ENCODE measurements at places on chromosomes 11 and 22. TPM values are rescaled to one million over a fixed set of nuclear protein-coding genes. Genes with fewer than 3 reads are reported as not detected.

Gene SLC7A4
- total RNA-seq: not detected

Gene PHOX2A
- not detected for total RNA-seq

Gene CHST1
- total RNA-seq: not detected

Gene SGSM1
- total RNA-seq: 0.10 TPM

Gene ABTB2
- 3.1 TPM for total RNA-seq

- no peak for DNase-seq
Observed at GRCh38 chr22:25062386-25063085, 110.0 kb downstream of the KIAA1671 start.

- DNase-seq: no peak
Observed at GRCh38 chr22:35479359-35479758, 61.3 kb upstream of the RASD2 start.

DNA sequence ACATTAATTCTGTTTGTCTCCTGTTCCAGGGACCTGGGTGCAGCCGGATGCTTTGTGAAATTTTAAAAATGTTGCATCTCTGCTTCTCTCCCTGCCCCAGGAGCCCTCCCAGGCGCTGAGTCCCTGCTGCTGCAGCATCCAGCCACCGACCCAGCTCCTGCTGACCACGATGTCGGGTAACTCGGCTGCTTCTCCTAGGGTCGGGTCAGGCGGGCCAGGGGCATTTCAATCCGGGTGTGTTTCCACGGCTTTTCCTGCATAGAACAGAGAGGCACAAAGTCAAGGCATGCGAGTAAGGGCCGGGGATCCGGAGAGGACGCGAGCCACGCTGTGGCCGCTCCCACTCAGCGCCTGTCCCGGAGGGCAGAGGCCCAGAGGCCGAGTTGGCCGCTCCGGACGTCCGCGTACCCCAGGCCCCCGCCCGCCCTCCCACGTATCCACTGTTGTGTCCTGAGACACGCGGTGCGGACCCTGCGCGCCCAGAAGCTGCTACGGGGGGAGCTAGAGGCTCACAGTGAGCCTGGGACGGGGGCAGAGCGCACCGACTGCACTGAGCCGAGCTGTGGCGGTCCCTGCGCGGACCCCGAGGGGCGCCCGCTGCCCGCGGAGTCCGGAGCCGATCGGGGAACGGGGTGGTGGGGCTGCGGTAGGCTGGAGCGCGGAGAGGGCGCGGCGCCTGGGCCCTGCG, at the start of gene POU2AF3:
POU2AF3 (plus strand) TSS at position 134 of the 688 bp plus-strand sequence; CDS start at position 170, 36 bp downstream.
- DNase-seq: no peak

DNA sequence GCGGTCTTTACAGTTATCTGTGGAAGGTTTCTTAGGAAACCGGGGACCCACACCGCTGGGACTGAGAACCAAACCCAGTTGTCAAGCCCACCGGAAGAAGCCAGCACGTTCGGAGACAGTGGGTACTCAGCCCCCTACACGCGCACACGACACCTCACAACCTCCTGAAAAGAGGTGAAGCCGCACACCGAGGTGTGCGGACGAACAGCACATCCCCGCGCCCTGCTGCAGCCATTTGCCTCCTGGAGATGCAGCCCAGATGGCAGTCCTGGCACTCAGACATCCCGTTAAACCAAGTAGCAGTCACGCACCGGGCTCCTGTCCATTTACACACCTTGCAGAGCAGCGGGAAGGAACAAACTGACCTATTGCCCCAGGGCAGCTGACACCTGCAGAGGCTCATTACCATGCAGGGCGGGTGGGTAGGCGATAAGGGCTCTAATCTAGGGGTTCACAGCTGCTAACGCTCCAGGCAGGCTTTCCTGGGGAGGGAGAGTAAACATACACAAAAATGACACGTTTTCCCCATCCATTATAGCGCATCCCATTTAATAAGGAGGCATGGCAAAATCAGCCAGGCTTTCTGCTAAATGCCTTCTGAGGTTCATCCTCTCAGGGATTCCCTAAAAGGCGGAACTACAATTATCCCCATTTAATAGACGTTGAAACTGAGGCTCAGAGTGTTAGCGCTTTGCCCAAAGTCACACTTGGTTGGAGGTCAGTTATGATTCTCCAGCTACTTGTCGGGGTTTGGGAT, 864 bp upstream of the EHBP1L1 start:
- peak; percentile 64 for DNase-seq

Gene GAL3ST1
- not detected for total RNA-seq

Gene TBX10
- not detected for total RNA-seq

DNA sequence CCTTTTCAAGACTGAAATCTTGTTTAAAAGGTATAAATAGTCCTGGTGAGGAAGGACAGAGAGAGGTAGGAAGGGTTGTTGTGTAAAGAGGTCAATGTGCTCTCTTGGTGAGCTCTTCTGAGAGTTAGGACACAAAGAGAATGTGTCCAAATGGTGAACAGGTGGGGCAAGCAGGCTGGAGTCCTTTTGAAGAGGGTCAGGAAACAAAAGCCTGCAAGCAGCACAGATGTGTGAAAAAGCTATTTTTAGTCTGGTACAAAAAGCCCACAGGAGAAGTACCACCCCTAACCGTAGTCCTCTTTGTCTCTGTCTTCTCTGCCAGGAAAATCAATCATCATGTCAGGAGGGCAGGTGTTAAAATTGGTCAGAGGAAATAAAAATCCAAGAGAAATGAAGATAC, 54.4 kb upstream of the SYN3 start:
- DNase-seq: no peak

Gene OSBP2
- 276 TPM for total RNA-seq

DNA sequence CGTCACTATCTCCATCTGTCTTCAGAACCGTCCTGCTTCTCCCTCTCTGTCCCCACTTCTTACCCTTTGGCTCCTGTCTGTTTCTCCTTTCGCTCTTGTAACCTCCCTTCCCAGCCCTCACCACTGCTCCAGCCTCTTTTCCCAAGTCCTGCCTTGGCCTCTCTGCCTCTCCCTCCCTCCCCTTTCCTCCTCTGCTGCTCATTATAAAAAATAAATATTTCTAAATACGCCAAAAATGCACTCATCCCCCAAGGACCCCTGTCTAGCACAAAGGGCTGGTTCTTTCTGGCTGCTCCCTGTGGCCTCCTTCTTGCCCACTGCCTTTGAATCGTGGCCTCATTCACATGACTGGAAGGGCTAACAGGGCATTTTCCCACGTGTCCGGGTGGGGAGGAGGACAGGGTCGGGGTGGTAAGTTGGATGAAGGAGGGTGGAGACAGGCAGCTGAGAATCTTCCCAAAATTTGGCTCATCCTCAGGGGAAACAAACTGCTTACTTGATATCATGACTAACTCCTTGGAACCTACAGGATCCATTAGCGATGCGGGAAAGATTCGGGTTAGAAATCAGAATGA, 26.4 kb upstream of the OAF start:
- no peak for DNase-seq

DNA sequence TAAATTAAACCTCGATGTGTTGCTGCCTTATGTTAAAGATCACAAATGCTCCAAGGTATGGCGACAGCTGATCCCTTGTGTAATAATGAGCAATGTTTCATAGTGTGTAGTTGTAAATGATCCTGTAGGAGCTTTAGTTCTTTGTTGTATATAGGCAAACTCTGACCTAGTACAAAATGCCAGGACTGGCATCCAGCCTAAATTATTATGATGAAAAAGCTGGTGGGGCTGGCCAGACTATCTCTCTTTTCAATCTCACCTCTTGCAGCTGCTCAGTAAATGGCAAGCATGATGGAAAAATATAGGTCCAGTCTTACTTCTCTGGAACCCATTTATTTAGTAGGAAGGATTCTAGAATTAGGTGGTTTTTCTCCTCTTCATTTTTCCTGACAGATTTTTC, 345.1 kb upstream of the C11orf87 start:
- DNase-seq: peak; percentile 11

DNA sequence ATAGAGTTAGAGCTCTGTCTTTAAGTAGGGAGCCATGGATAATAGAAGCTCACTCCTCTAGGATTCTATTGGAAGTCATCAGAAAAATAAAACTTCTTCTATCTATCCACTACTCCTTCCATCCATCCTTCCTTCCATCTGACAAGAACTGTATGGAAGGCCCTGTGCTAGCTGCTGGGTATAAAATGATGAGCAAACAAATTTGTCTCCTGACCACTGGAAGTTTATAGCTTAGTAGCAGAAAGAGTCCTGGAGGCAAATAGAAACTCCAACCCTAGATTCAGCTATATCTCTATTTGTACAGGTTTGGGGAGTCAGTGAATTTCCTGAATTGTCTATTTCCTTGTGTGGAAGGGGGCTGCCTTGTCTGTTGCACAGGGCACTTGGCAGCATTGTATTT, 136.6 kb downstream of the ME3 start:
- no peak for DNase-seq

- no peak for DNase-seq
Observed at GRCh38 chr11:111923951-111924350, 5.2 kb downstream of the C11orf52 start.

Gene CRYBA4
- not detected for total RNA-seq

Gene GLB1L3
- total RNA-seq: not detected

Gene RAG1
- total RNA-seq: 0.16 TPM

Gene C11orf42
- not detected for total RNA-seq

GRCh38 chr11:119115484-119116234, 5.7 kb upstream of the HINFP start:
- DNase-seq: no peak

DNA sequence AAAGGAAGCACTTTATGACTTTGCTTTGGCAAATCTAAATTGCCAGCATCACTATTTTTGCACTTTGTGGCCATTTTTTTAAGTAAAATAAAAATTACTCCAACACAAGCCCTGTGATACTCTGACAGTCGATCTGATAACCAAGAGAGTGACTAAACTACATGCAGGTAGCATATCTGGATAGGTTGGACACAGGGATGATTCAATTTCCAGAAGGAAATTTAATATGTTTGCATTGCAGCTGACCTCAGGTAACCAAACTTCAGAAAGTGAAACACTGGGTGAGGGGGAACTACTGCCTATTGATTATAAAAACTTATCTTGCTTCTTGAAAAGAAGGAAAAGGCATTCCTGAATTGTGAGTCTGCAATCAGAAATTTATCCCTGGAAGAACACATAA, 13.9 kb downstream of the OR5B3 start:
- DNase-seq: no peak
